ENCODE measurements at places on chromosomes 12 and 14.

DNA sequence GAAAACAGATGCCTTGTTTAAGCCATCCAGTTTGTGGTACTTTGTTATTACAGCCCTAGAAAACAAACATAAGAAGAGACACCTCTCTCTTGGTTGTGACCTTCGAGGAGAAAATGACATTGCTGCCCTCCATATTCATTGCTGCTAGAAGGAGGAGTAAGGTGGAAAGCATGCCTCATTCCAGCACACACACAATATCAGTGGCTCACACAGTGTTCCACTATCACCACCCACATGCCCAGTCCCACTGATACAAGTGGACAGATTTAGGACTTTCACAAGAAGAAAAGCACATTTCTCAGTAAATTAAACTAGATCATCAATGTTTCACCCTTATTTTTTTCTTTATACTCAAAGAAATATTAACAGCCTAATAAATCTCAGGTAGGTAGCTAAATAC is 143.6 kb downstream of the PHLDA1 start:
- no peak for DNase-seq

GRCh38 chr14:51460011-51460410 is 191.7 kb upstream of the FRMD6 start:
- DNase-seq, result no peak

DNA sequence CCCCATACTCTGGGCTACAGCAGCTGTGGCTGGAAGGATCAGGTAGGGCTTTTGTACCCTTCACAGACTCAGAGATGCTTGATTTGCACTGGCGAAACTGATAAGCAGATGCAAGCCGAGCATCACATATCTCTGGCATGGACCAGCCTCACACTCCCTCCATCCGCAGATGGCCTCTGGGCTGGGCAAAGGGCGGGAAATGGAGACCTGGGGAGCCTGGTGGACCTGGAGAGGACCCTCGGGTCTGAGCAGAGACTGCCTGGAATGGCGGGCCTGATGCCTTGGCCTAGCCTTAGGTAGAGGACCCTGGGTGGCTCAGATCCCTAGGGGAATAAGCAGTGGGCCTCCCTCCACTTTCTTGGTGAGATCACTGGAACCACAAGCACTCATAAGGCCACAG is 53.2 kb downstream of the GALNT16 start:
- DNase-seq, result no peak

- no peak for DNase-seq
These were observed 64.5 kb downstream of the CAND1 start for GRCh38 chr12:67333649-67334048.

DNA sequence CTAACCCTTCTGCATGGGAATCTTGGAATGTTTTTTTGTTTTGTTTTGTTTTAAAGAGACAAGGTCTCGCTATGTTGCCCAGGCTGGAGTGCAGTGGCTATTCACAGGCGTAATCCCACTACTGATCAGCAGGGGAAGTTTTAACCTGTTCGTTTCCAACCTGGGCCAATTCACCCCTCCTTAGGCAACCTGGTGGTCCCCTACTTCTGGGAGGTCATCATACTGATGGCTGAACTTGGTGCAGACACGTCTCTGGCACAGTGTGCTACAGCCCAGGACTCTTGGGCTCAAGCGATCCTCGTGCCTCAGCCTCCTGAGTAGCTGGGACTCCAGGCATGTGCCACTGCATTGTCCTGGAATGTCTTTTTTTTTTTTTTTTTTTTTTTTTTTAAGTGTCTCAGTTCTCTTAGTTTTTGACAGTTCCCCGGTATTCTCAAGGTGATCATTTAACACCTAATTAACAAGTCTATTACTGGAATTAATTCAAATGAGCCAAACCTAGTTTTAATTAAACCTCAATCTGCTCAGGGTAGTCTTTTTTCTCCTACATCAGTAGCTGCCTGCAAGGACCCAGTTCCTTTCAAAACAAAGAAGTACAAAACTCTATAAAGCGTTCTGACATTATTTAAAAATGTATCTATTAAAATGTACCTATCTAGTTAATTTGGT is 49.0 kb upstream of the ISM2 start:
- DNase-seq, result no peak

DNA sequence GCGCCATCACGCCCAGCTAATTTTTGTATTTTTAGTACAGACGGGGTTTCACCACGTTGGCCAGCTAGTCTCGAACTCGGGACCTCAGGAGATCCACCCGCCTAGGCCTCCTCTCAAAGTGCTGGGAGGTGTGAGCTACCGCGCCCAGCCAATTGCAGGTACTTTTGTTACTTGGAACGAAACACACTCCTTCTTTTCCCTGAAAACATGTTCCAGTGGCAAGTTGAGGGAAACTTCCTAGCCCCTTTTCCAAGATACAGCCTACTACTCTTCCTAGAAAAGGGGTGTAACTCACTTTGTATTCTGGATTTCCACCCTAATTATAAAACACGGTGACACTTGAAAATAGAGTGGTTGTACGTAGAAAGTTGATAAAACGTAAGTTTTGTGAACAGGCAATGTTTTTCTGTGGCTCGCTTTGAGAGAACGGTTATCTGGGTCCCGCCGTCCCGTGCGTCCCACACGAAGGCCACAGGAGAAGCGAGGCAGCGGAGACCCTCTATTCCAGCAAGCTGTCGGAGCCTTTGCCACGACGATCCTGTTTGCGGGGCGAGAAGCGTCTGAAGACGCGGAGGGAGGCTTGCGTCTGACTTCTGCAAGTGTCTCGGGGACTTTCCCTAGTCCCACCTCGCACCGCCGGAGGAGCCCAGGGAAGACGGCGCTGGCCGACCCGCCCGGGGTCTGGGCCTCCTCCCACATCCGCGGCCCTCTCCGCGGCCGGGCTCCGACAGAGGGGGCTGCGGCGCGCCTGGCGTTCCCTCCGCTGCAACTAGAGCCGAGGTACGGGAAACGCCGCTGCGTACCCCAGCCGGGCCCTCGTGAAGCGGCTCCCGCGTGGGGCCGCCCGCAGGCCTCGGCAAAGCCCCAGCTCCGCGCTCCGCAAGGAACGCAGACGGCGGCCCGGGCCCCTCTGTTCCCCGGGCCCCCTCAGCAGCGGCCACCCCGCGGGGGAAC is 745 bp downstream of the CDCA4 start:
- no peak for DNase-seq

DNA sequence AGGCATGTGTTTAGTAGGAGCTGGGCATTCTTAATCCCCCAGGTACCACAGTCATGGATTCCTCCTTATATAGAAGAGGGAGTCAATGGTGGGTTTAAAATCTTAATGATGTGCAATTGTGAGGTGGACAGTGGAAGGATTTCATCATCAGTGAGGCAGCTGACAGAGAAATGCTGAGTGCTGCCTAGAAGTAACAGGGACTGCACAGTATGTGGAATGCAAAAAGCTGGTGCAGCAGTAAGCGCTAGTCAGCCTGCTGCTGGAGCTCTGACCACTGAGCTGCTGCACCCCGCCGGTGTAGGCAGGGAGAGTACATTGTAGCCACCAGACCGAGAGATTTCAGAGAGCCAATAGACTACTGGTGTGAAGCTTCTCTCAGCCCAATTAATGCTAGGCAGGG is 80.5 kb upstream of the DACT1 start:
- no peak for DNase-seq

- DNase-seq, result no peak
These were observed 260.3 kb downstream of the CCDC59 start for GRCh38 chr12:82097877-82098276.

GRCh38 chr14:68239988-68240771 is 420.6 kb downstream of the RAD51B start:
- DNase-seq, result no peak

GRCh38 chr12:65681226-65681625 is 143.1 kb upstream of the HMGA2 start:
- no peak for DNase-seq

GRCh38 chr12:89935850-89936249 is 227.2 kb upstream of the ATP2B1 start:
- no peak for DNase-seq

DNA sequence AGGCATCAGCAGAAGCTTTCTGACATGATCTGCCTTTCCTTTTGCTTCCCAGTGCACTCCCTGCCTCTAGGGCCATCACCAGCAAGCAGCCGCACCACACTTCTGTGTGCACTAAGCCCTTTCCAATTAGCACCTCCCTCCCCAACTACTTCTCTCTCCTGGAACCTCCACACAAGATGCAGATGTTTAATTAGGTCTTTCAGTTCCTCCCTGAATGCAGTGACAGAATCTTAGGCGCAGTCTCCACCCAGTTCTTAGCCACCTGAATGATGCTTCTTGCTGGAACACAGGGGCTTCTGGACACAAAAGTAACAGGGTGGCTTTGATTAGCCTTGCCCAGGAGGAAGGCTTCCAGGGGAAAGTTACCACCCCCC is 32.9 kb downstream of the NIN start:
- no peak for DNase-seq
